ENCODE measurements at places on chromosomes 2 and 18.

DNA sequence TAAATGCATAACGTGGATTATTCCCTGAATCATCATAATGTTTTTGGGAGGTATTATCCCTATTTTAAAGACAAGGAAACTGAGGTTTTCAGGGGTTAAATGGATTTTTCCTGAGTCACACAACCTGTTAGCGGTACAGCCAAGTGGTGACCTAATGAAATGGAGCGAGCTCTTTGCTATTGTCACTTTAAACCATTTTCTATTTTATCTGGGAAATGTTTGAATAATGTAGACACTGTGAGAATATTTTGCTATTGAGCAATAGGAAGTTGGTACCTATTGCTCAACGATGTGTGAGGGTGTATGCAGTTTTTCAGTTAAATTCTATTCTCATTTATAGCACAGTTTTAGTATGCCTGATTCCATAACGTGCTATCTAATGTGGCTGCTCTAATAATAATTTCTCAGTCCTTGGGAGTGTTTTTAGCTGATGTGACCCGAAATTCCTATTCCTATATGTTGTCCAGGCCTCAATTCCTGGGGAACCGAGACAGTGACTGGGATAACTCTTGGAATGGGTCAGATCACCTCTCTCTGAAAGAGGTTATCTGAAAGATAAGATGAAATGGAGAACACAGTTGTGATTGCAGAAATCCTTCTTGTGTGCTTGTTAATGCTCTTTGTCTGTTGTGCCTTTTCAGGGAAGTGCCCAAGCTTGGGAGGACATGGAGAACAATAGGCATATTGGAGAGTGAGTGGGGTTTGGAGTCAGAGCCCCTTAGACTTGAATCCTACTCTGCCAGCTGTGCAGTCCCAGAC lies 38.4 kb downstream of the ABCB11 start:
- no peak for DNase-seq

GRCh38 chr2:238523158-238524110 lies 96.7 kb downstream of the ASB1 start:
- no peak for DNase-seq

DNA sequence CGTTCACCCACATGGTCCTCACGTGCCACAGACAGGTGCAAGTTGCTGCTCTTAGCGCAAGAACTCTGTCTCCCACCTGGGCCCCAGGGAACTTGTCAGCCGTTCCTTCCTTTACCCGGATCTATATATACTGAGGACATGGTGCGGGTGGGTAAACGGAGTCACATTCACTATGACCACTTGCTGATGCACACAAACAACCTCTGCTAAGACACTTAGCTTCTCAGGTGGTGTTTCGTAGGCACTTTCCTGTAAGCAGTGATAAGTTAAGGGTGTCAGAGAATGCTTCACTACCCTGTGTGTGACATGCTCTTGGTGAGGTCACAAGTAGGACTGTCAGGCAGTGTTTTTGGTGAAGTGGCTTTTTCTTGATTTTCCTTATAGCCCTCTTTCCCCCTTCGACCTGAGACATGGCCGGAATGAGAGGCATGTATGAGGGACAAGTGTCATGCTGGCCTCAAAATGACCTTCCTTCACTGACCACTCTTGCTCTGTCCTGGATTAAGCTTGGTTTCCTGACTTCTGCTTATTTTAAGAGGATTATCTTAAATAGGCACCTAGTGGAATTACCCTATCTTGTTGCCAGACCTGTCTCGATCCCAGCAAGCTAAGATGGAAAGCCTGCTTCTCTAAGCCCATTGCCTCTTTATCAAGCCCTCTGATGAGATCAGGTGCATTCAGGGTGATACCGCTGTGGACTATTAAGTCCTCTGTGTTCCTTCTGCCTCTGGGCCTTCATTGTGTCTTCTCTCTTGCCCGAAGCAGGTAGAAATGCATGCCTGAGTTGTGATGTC lies 97.1 kb upstream of the CELF4 start:
- no peak for DNase-seq

DNA sequence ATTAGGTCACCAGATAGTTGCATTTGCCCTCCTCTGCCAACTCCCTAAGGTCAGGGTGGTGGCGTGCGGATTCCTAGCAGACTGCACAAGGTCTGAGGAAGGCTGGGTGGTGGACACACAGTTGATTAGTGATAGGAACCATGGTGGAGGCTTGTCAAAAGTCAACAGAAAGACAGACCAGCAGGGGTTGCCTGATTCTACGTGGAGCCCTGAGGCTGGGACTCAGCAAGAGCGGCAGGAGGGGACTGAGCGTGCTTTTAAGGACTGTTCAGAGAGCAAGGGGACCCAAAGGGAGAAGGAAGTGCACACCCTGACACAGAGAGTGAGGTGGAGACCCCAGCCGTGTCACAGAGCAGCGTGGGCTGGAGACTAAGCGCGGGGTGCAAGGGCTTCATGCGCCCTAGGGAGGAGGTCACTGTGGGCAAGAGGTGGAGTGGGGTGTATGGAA lies 513.2 kb downstream of the RNF144A start:
- no peak for DNase-seq

DNA sequence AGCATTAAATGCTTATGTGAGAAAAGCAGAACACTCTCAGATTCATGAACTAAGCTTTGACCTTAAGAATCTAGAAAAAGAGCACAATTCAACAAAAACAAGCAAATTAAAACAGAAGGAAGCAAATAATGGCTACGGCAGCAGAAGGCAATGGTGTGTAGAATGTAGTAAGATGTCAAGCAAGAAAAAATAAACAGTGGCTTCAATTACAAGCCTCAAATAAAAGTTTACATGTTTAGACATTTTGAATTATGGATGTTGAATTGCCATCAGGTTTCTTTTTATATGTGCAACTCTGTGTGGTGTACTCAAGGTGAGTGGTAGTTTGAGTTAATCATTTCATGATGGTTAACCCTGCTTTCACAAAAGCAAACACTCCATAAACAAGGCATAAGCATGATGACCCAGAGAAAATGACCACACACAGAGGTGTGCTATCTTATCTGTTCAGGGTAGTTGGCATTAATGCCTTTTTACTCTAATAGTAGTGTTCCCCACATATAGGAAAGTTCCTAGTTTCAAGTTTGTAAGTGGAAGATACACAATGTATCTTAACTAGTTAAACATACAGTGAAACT lies 207.1 kb downstream of the FIGN start:
- DNase-seq, result no peak

- DNase-seq, result no peak
Observed at GRCh38 chr2:134217351-134217750, 36.5 kb upstream of the MGAT5 start.

DNA sequence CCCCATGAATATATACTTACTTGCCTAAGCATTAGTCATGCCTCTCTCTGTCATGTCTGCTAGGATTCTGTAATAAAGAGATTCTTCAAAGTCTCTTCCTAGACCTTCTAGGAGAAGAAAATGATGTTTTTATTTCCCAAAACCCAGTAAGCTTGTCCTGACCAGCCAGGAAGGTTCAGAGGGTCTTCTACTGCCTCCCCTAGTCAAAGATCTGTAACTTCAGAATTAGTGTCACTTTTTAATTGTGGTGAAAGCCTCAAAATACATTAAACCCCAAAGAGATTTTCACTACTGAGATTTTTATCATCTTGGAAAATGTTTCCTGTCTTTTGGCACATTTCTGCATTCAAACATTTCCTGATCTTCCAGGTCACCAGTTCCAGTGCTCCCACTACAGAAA lies 232.9 kb upstream of the STK17B start:
- no peak for DNase-seq

GRCh38 chr2:64391940-64392339 lies 62.0 kb upstream of the LGALSL start:
- no peak for DNase-seq

DNA sequence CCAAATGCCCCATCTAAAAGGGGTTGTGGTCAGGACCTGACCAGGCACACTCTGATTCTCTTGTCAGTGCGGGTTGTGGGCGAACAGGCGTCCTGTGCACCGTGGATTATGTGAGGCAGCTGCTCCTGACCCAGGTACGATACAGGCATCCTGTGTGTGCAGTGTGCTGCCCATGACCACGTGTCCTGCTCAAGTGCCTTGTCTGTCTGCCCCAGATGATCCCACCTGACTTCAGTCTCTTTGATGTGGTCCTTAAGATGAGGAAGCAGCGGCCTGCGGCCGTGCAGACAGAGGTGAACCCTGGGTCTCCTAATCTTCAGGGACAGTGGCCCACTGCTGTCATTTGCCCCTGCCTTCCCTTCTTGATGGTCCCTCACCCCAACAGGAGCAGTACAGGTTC lies 14.6 kb downstream of the PTPN18 start:
- DNase-seq, result no peak

DNA sequence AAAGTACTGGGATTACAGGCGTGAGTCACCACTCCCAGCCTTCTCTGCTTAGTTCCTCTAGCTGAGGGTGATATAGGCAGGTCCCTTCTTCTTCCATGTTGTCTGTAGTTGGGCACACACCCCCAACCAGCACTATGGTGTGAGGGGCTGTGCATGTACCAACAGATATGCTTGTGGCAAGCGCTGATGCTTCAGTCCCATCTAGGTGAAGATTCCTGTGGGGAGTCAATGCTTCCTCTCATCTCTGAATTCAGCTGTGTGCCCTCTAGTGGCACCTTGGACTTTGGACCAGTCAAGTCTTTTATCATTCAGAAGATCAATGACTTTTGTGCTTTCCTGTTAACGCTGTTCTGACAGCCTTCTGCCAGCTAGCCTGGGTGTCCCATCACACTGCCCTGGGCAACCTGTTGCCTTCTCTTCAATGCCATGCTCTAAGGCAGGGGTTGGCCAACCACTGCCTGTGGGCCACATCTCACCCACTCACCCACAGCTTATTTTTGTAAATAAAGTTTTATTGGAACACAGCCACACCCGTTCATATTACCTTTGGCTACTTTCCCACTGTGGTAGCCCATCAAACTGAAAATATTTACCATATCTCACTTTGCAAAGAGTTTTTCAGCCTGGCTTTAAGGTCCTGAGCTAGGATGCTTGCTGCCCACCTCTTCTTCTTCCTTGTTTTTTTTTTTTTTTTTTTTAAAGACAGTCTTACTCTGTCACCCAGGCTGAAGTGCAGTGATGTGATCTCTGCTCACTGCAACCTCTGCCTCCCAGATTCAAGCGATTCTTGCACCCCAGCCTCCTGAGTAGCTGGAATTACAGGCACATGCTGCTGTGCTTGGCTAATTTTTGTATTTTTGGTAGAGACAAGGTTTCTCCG lies 51.0 kb downstream of the NPAS2 start:
- peak; percentile 13 for DNase-seq

- peak; percentile 31 for DNase-seq
Observed at GRCh38 chr2:32009516-32010256, 1.1 kb downstream of the MEMO1 start.

- DNase-seq, result no peak
Observed at GRCh38 chr2:234422273-234422732, 74.6 kb downstream of the ARL4C start.

GRCh38 chr2:146258071-146258470 lies 1586.8 kb upstream of the ACVR2A start:
- DNase-seq, result no peak

GRCh38 chr2:68379184-68379708 lies 14.2 kb downstream of the PLEK start:
- no peak for DNase-seq

- no peak for DNase-seq
Observed at GRCh38 chr18:12639990-12640880, 17.7 kb downstream of the SPIRE1 start.

DNA sequence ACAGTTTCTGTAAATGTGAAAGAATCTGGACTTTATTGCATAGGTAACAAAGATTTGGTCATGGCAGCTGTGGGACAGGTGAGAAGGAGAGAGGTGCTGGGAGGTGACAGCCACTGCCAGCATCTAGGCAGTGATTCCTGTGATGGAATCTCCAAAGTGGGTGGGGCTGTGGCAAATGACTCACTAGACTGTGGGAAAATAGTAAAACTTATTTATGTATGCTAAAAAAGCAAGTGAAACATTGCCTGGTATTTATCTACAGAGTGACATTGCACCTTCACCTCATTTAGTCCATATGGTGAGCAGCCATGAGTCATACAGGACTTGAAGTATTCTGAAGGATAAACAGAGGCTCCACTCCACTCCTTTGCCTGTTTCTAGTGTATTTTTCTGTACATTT lies 145.3 kb upstream of the MEX3C start:
- no peak for DNase-seq

DNA sequence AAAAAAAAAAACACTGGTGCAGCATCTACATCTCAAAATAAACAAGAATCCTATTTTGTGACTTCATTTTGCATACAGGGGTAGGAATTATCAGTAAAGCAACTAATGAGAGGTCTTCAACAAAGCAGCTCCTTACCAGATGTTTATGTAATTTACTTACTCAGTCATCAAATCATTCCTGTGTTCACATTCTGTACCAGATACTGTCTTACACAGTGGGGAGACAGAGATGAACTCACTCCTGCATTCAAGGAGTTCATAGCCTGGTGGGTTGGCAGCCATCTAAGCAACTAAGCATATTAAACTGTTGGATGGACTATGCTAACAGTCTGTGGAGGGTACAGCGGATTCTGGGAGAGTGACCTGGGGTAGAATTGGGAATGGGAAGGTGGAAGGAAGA lies 169.0 kb downstream of the OSR1 start:
- DNase-seq, result no peak

DNA sequence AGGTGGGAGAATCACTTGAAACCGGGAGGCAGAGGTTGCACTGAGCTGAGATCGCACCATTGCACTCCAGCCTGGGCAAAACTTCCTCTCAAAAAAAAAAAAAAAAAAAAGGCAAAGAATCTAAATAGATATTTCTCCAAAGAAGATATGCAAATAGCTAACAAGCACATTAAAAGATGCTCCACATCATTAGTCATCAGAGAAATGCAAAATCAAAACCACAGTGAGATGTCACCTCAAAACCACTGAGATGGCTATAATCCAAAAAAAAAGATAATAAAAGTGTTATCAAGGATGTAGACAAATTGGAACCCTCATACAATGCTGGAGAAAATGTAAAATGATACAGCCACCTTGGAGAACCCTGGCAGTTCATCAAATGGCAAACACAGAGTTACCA lies 8.4 kb downstream of the ST8SIA5 start:
- DNase-seq, result no peak

DNA sequence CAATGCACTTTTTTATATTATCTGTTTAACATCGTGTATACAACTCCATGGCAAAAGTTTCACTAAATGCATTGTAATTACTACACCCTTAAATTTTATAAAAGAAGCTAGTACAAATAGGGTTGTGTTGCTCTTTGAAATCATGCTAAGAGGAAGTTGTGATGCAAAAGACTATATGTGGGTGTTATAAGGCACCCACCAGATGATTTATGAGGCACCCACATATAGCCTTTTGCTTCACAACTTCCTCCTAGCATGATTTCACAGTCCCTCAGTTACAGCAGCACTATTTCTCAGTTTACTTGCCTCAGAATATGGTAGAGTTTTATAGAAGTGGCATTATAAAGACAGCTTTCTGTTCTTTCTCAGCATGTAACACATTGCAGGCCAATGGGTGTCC lies 277.3 kb upstream of the DOK6 start:
- DNase-seq, result no peak

GRCh38 chr2:109353806-109354745 lies 225.1 kb downstream of the SH3RF3 start:
- DNase-seq, result no peak

DNA sequence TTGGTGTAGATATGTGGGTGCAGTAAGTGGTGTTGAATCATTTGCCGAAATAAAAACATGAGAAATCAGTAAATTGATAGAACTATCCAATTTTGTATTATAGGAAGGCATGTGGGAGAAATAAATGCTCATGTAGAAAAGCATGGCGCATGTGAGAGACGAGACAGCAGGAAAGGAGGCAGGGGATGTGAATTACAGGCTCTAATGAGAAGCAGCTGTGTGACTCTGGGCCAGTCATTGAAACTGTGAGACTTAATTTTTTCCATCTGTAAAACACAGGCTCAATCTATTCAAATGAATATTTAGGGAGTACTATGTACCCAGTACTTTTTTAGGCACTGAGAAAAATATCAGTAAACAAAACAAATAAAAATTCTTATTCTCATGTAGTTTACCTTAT lies 42.6 kb upstream of the MAP3K20 start:
- DNase-seq, result no peak
